Stimulated activated CD8-positive, alpha-beta memory T cell treated with anti-CD3 and anti-CD28 coated beads, Interleukin-7, amount 100 ng/mL, for 48 hours (primary cell): ENCODE measurements at places on chromosomes 16 and 17.

GRCh38 chr17:50541402-50541715 is 5.6 kb upstream of the SPATA20 start:
- no peak for DNase-seq

GRCh38 chr17:8924595-8924994 is 40.9 kb downstream of the PIK3R5 start:
- no peak for DNase-seq

GRCh38 chr17:43974382-43975266 is 20.9 kb upstream of the PYY start:
- no peak for DNase-seq

- no peak for DNase-seq
Observed at GRCh38 chr16:6970171-6970857, 362.3 kb upstream of the RBFOX1 start.

DNA sequence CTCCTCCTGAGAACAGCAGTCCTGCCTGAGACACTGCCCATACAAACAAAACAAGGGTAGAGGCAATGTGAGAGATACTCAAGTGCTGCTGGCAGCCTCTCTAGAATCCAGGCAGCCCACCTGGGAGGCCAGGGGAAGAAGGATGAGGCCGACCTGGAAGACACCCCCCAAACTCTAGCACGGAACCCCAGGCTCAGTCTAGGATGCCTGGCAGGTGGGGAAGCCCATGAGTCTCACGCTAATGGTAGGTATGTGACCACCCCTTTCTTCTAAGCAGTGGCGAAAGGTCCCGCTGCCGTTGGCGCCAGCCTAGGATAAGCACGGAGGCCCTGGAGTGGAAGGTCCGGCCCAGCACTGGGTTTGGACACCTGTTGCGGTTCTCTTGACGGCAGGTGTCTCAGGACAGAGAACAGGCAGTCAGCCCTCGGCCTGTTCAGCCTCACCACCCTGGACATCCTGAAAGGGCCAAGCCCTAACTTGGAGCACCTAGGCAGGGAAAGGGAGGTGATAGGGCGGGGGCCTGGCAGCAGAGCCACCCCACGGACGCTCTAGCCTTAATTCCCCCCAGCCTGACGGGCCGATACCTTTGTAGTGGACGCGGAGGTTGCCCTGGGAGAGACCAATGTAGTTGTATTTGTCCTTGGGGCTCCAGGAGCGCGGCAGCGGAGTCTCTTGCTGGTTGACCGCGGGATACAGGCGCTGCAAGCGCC is 487 bp downstream of the RANBP10 start:
- no peak for DNase-seq

DNA sequence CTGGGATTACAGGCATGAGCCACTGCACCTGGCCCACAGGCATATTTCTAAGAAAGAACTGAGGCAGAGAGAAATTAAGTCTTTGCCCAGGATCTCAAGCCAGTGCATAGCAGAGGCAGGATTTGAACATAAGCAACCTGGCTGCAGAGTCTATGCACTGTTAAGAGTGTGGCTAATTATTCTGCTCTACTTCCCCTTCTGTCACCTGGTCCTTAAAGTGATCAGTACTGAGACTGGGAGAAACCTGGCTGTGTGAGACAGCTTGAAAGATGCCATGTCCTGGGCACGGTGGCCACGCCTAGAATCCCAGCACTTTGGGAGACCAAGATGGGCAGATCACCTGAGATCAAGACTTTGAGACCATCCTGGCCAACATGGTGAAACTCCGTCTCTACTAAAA is 58.1 kb downstream of the IQCK start:
- no peak for DNase-seq

GRCh38 chr16:52573365-52574299 is 26.7 kb upstream of the TOX3 start:
- no peak for DNase-seq
